ENCODE measurements at places on chromosomes 11 and 22.

GRCh38 chr11:44138286-44138685 lies 42.8 kb downstream of the EXT2 start:
- DNase-seq = no peak

- no peak for DNase-seq
Observed at GRCh38 chr11:120086651-120087050, 51.3 kb downstream of the TRIM29 start.

- DNase-seq = no peak
Observed at GRCh38 chr11:17821648-17822400, 87.2 kb downstream of the KCNC1 start.

- DNase-seq = no peak
Observed at GRCh38 chr11:125049164-125049792, 13.8 kb upstream of the SLC37A2 start.

DNA sequence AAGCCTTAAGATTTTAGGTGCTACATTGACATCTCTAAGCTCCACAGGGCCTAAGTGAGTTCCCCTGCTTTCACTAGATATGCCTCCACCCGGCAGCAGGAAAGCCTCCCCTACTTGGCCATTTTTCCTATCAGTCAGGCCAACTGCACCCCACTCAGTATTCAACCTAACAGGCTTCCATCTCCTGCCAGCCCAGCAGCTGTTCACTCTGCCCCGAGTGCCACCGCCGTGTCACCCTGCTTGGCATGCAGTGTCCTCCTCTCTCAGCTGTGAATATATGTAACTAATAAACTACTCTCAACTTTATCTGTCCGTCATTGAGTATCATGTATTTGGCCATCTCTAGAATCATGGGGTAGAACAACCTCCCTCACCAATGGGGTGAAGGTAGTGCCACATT lies 9.0 kb upstream of the OR6M1 start:
- DNase-seq = no peak

DNA sequence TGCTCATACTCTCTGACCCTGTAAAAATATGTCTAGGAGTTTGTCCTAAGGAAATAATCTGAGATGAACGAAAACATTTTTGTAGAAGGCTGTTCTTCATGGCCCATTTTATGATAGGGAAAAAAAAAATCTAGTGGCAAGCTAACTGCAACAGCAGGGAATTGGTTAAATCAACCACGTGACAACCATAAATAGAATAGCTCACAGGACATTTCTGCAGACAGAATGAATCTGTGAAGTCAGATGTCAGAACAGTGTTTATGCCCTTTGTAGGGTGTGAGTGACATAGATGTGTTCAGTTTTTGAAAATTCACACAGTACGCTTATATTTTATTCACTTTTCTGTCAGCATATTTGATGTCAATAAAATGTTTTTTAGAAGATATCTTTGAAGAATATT lies 16.1 kb downstream of the ARHGAP1 start:
- no peak for DNase-seq

DNA sequence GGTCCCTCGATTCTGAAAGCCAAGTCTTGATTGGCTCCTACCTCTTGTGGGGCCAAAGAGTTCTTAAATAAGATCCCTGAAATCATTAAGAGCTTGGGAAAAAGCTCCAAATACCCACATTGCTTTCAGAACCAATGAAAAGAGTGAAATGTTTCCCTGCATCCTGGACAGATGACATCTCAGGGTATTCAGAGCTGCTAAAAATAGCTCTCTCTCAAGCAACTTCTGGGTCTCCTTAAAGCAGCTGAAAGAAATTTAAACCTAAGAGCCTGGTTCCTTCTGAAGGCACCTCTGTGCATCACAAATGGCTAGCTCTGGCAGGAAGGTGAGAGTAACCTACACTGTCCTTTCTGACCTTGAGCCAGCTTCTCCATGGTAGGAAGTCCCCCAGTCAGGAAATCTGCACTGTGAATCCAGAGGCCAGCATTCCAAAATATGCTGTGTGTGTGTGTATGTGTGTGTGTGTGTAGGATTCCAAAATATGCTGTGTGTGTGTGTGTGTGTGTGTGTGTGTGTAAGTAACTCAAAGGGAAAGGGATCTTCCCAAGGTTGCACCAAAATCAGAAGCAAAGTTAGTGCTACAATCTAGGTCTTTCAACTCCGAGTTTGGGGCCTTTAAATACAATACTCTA lies 50.1 kb downstream of the RELT start:
- no peak for DNase-seq

GRCh38 chr11:103944251-103944940 lies 92.0 kb upstream of the DDI1 start:
- DNase-seq = no peak

- no peak for DNase-seq
Observed at GRCh38 chr22:45575607-45576272, 73.1 kb downstream of the FBLN1 start.

DNA sequence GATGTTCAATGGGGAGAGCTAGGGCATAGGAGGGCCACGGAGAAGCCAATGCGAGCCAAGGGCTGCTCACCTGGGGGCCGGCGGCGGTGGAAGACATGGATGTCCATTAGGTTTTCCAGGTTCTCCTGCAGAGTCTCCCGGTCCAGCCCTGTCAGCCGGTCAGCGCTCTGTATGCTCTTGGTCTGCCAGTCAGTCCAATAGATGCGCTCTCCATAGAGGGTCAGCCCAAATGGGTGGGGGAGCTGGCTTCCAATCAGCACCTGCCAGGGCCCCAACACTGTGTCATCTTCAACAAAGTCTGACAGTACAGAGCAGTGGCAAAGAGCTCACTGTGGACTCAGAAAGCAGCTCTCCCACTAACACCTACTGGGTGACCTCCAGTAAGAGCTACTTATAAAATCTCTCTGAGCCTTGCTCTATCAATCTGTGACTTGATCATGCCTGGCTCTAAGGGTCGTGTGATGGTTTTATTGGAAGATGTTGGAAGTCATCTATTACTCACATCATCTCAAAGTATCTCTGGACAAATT lies 33.0 kb upstream of the CKAP5 start:
- DNase-seq = no peak

- no peak for DNase-seq
Observed at GRCh38 chr22:42734406-42734805, 13.7 kb upstream of the A4GALT start.

GRCh38 chr11:130868721-130869390 lies 47.4 kb downstream of the SNX19 start:
- DNase-seq = no peak

DNA sequence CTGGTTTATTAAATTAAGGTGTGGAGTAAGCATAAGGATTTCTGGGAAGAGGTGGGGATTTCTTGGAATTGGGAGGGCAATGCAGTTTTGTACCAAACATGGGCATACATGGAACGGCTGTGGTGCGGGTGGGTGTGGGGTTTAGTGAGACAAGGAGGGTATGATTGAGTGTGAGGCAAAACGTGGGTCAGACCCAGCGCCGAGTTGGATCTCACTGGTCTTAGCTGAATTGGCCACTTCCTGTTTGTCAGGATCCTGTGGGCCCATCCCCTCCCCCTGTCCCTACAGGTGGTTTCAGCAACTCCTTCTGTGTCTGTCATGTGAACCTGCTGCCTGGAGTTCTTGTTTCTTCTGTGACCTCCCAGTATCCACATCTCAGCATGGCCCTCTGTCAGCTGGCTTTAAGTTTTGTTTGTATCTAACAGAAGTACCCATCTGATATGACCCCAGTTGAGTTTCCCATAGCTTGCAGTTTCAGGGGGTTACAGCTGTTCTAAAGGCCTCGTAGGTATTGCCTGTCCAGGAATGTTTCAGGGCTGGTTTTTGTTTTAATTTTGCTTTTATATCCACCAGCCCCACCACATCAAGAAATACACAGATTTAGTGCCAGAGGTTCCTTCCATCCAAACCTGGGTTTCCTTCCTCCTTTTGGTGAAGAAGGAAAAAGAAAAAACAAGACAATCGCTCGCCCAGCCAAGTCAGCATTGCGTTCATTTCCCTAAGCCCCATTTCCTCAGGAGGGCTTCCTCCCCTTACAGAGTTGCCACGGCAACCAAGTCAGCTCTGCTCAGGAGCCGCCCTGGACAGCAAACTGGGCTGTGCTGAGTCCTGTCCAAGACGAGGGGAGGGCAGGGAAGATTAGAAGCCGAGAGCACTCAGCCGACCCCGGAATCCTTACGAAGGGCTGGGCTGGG lies 6.0 kb downstream of the APOL1 start:
- DNase-seq = no peak

DNA sequence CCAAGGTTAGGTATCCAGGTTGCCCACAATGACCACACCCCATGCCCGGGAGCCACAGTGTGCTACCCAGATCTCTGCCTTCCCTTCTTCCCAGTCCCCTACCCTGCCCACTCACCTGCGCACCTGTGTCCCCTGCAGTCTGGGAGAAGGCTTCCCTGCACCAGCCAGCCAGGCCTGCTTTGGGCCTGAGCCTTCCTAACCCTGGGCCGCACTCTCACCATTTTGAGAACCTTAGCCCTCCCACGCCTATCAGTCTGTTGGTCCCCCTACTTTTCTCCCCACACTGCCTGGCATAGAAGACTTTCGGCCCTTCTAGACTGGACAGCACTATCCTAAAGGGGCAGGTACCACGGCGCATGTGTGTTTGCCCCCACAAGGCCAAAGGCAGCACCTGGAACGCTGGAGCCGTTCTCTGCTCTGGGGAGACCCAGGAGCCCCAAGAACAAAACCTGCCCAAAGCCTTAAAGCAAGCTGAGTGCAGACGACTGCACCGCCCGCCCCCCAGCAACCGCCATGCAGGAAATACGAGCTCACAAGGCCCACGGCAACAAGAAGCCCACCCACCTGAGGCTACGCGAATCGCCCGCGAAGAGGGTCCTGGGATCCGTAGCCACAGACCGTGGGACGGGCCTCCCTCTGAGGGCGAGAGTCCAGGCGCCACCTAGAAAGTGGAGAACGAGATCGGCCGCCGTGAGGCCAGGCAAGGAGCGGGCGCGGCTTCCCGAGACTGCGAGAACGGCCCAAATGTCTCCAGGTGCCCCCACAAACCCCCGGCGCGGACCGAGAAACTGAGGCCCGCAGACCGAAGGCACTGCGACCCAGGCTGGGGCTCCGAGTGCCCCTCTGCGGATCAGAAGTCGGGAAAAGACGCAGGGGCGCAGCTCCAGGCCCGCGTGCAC lies 546 bp downstream of the GNB1L start:
- no peak for DNase-seq

DNA sequence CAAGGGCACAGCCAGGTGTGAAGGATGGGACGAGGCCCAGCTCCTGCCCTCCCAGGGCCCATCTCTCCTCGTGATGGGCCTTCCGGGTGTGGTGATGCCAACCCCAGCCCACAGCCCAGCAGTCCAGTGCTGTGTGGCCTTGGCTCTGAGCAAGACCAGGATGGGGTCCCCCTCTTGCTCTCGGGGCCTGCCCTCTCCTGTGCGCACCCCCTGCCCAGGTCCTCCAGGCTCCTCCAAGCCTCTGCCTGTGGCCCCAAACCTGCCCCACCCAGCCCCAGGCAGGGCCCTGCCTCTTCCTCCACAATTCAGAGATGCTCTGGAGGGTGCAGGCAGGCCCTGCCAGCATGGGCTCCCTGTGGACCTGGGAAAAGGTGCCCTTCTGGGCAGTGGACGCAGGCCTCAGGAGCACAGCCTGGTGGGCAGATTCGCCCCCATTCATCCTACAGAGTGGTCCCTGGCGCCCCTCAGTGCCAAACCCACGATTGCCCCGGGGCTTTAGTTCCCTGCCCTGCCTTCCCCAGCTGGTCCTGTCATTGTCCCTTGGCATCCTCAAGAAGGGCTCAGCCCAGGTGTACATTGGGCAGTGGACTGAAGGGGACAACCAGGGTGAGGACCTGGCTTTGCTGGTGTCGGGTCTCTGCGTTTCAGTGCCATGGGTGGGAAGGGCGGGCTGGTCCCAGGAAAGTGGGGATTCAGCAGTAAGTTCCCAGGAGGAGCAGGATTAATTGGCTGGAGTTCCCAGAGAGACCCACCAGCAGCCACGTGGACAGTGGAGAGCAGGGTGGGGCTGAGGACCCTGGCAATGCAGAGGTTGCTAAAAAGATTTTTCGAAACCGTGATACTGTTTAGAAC lies 19.8 kb downstream of the EIF1AD start:
- no peak for DNase-seq

DNA sequence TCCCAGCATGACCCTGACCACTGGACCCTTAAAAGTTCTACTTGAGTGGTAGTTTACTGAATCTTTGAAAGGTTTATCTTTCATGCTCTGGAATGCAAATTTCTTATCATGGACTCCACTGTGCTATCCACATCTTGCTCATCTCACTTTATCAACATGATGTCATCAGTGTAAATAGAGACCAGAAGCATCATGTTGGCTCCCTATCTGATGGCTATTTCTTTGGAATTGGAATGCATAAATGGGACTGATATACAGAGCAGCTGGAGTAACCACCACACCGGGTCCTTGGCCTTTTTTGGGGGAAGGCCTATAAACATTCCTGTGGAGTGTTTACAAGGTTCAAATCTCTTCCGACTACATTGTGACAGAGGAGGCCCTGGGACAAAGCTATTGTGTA lies 74.1 kb upstream of the CEP126 start:
- no peak for DNase-seq

- DNase-seq = peak; percentile 35
Observed at GRCh38 chr11:76380159-76380976, 564 bp downstream of the THAP12 start.

GRCh38 chr22:48483764-48484528 lies 1343.7 kb downstream of the BRD1 start:
- no peak for DNase-seq

- no peak for DNase-seq
Observed at GRCh38 chr11:92766698-92767097, 202.8 kb upstream of the MTNR1B start.

DNA sequence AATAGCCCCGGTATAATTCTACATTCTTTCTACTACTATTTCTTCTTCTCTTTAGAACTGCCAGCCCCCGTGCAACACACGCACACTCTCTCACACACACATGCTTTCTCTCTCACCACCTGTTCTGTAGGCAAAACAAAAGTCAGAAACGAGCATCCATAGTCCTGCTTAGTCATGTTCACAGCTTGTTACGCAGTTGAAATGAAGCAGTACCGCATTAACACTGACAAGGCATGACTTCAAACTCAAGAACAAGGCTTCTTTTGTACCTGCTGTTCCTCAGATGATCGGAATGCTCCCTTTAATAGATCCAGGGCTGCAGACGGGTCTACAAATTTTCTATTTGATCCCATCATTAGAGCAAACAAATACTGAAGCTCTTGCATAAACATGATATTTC lies 42.2 kb downstream of the USP28 start:
- no peak for DNase-seq

- DNase-seq = no peak
Observed at GRCh38 chr22:23531966-23532705, 48.0 kb downstream of the IGLL1 start.

- no peak for DNase-seq
Observed at GRCh38 chr11:73872749-73873357, 3.8 kb downstream of the COA4 start.

All from stimulated activated CD4-positive, alpha-beta T cell treated with anti-CD3 and anti-CD28 coated beads, Interleukin-12 subunit alpha, Interleukin-12 subunit beta, amount 100 ng/mL, for 24 hours (primary cell).